ENCODE measurements at places on chromosomes 7 and 10. TPM values are rescaled to one million over a fixed set of nuclear protein-coding genes. Genes with fewer than 3 reads are reported as not detected.

DNA sequence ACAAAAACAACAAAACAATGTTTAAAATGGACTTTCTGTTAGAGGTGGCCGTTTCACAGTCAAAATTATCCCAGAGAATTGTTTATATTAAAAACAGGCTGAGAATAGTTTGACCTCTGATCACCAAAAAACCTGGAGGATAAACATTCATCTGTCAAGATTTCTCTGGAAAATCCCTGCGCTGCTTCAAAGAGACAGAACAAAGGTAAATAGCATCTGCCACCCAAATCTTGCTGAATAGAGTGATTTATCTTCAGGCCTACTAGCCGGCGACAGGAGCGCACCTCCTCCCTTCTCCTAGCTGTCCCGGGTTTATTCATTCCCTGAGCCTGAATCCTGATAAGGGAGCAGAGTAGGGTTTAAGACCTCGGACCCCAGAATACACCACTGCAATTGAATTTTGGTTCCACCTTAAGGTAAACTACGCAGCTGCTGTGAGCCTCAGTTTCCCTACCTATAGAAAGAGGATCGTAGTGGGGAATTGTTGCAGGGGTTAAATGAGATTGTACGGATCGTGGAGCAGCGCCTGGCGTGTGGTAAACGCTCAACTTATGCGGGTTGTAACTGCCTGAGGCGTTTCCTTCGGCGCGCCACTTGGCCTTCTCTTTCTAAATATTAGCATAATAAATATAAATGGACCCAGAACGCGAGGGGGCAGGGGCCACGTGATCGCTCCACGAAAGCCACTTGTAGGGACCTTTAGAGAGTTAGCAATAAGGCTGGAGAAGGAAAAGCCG, 498 bp upstream of the ST7 start:
- DNase-seq = no peak

GRCh38 chr7:107157091-107157490, 11.7 kb upstream of the HBP1 start:
- DNase-seq = no peak

The ZNF467 gene
- 64.2 TPM for total RNA-seq

DNA sequence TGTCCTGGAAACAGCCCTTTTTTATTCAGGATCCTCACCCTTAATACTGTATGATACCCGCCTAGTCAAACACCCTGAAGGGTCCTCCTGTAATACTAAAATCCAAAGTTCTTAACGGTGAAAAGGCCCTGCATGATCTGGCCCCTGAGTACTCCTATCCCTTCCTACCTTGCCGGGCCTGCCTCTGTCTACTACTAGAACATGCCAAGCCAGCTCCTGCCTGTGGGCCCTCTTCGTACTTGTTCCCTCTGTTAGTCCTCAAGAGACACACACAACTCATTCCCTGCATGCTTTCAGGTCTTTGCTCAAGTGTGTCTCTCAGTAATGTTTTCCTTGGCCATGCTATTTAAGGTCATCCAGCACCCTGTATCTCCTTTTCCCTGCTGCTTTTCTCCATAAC, 5.0 kb upstream of the WAPL start:
- no peak for DNase-seq

DNA sequence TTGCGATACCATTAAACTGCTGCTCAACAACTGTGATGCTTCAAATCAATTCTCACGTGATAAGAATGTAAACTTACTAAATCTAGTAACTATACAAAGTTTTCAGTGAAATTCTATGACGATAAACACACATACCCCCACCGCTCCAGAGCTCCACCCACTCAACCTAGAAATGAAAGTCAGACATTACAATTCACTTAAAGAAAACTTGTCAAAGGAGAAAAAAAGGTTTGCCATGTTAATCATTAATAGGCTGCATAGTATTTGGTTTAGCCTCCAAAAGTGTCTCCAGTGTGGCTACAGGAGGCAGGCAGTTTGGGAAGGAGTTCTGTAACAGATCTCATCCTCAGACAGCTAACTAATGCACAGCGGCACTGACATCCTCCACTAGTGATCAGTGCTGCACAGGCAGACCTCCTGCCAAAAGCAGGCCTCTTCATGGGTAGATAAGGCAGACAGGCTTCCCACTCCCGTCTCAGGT, 3.1 kb downstream of the HERPUD2 start:
- DNase-seq = no peak

The SLC26A3 gene
- total RNA-seq = not detected

The OR13A1 gene
- not detected for total RNA-seq

The ACTR3C gene
- 0.87 TPM for total RNA-seq

GRCh38 chr10:95531058-95531809, 29.9 kb downstream of the SORBS1 start:
- DNase-seq = no peak

The SPDYE11 gene
- total RNA-seq = 0.13 TPM

DNA sequence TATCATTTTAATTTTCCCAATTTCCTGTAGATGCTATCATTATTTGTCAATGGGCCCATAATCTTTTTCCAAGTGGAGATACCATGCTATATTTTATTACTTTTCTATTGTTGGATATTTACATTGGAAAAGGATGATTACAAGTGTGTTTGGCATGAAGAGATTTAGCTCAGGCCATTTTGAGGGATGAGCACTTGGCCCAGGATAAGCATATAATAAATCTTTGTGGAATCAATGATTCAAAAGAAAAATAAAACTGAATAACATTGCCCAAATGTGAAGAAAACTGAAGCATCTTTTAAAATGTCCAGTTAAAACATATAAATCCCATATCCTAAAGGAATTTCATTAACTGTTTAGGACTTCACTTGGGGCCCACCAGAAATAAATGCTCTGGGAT, 260.9 kb upstream of the BMPER start:
- no peak for DNase-seq

- no peak for DNase-seq
Measured at GRCh38 chr10:30812018-30812851, 182.7 kb upstream of the LYZL2 start.

GRCh38 chr10:86319676-86320075, 46.9 kb downstream of the GRID1 start:
- no peak for DNase-seq

DNA sequence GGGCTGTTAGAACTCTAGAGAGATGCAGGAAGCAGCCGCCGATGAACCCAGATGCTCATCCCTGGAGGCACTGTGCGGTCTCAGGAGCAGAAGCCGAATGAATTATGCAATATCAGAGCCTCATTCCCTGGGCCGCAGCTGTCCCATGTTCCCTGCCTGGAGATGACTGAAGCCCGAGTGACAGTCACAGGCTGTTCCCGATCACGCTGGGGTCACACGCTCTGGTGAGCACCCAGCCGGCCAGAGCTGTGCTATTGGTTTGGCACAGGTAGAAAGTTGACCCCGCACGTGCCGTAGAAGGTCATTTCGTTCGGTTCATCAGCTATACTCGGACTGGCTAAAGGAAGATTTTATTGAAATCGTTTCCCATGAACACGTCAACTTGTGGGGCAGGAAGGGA, 140.5 kb upstream of the SH2B2 start:
- no peak for DNase-seq

DNA sequence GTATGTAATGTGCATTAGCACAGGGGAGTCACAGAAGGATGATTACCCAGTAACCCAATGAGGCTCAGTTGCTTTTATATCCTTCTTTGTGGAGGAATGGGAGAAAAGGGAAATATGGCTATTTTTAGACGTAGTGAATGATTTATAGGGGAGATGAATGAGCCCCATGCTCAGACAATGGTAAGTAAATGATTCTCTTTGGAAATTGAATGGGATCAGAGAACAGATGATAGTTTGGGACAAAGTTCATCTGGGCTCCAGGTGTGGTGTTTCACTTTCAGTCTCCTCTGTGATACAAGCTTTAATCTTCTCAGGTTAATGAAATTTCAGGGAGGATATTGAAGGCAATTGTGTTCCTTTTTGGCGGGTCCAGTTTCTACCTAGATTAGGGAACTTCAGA, 63.0 kb upstream of the MPP7 start:
- no peak for DNase-seq

The ANXA8L1 gene
- total RNA-seq = not detected

The OLAH gene
- total RNA-seq = 0.54 TPM

DNA sequence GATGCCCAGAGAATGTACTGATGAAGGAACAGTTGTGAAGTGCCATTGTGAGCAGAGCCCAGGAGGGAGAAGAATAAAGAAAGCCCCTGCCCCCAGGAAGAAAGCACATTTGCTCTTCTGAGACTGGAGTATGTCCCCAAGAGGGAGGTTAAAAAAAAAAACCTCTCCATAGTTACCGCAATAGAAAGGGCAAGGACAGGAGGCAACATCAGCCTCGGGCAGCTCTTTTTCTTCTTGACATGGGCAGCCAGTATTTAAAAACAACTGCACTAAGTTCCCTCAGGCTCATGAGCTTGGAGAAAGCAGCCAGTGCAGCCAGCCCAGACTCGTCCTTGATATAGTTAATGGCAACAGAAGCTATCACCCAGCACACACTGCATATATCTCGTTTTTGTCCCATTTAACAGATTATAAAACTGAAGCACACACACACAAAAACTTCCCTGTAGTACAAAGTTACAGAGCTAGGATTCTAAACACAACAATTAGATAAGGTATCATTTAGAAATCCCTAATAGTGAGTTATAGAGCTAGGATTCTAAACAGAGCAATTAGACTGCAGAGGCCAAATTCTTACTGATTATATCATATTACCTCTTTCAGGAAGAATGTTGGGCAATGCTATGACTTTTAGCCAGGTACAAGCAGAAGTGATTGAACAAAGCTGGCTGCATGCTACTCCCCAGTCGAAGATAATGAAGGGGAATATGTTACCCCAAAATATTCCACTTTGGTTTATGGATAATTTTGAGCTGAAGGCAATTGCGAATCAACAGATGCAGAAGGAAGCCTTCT, 823.5 kb downstream of the GRID1 start:
- DNase-seq = no peak

The HTR5A gene
- total RNA-seq = 0.08 TPM

The MRC1 gene
- total RNA-seq = 35.7 TPM

GRCh38 chr7:116583653-116584052, 58.8 kb downstream of the CAV1 start:
- no peak for DNase-seq

The EBLN1 gene
- not detected for total RNA-seq

DNA sequence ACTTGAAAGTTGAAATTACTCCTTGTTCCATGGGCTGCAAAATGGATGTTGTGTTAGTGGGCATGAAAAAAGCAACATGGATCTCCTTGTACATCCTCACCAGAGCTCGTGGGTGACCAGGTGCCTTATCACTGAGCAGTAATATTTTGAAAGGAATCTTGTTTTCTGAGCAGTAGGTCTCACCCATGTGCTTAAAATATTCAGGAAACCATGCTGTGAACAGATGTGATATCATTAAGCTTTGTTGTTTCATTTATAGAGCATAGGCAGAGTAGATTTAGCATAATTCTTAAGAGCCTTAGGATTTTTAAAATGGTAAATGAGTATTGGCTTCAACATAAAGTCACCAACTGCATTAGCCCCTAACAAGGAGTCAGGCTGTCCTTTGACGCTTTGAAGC, 316.6 kb downstream of the TYW1 start:
- DNase-seq = no peak

GRCh38 chr10:58517491-58518355, 5.1 kb downstream of the BICC1 start:
- DNase-seq = no peak

DNA sequence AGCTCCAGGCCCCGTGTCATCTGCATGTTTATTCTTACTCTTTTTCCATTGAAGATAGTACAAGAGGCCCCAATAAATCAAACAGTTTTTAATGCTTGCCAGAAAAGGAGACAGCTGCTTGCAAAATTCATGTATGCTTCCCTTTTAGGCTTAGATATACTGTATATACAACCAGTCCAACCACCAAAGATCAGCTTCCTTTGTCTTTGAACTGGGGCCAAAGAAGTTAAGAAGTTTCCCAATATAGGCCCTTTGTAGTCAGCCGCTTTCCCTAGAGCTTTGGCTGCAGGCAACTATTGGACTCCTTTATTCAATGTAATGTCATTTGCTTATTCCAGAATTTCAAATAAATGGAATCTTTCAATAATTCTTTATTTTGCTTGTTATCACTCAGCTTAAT, 1395.0 kb downstream of the GATA3 start:
- DNase-seq = no peak

The PIK3AP1 gene
- 9.0 TPM for total RNA-seq

DNA sequence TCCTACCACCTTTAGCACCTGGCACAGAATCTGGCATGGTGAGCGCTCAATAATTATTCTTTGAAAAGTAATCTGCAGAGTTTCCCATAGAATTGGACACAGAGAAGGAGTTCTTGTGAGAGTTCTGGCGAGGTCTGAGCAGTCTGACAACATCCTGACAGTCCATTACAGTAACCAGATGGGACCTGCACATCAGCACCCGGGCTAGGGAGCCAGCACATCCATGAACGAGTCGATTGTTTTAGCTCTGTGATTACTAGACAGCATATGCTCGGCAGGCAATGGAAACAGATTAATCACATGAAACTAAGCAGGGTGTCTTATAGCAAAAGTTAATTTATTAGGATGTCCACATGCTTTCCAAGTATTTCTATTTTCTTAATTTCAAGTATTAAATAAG, 96.7 kb downstream of the SEMA3D start:
- DNase-seq = no peak

GRCh38 chr10:34808801-34809745, 6.0 kb downstream of the PARD3 start:
- no peak for DNase-seq

- DNase-seq = no peak
Measured at GRCh38 chr7:816751-817671, 15.3 kb upstream of the SUN1 start.

DNA sequence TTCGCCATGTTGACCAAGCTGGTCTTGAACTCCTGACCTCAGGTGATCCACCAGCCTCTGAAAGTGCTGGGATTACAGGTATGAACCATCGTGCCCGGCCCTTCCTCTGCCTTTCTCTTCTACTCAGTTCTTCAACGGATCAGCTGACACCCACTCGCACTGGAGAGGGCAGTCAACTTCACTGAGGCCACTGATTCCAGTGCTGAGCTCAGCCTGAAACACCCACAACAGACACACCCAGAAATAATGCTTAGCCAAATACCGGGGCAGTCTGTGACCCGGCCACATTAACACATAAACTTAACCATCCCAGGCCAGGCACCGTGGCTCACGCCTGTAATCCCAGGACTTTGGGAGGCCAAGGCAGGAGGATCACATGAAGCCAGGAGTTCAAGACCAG, 119.3 kb upstream of the CHST15 start:
- DNase-seq = no peak

The NYAP1 gene
- total RNA-seq = 2.2 TPM

DNA sequence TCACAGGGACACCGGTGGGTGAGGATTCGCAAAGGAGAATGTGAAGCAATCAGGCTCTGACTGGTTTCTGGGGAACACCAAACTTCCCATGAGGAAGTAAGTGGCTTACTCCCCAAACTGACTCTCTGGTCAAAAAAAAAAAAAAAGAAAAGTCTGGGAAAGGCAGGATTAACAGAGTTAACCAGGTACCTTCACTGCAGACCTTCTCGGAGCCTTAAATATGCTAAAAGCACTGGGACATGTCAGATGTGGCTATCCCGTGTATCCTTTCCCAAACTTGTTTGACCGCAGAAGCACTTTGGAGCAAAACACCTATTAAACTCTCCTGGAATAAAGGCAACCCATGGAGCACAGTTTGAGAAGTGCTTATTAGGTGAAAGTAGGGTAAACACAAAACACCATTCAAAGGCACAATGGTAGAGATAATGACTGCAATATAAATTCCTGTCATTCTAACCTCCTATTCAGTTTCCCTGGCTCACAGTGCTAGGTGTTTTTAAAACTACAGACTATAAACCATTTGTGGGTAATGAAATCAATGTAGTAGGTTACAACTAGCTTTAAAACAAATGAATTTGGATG, 44.1 kb upstream of the MXI1 start:
- no peak for DNase-seq

- DNase-seq = no peak
Measured at GRCh38 chr7:138024343-138024691, 22.4 kb upstream of the CREB3L2 start.

The PILRA gene
- total RNA-seq = 4.2 TPM

The SERPINE1 gene
- 0.80 TPM for total RNA-seq

The C7orf33 gene
- total RNA-seq = not detected

All from endothelial cell (in vitro differentiated cells).